NCI-H1436 treated with DMSO at 0.1 percent for 48 hours (cell line): ENCODE measurements at places on chromosomes 7 and 10.
A peak's percentile ranks its signal among the peaks of the same experiment; 100 is the strongest.

- no peak for DNase-seq
Observed at GRCh38 chr10:89363729-89364442, 14.0 kb upstream of the IFIT1B start.

GRCh38 chr10:25743832-25744231 is 190.2 kb upstream of the MYO3A start:
- DNase-seq = no peak

DNA sequence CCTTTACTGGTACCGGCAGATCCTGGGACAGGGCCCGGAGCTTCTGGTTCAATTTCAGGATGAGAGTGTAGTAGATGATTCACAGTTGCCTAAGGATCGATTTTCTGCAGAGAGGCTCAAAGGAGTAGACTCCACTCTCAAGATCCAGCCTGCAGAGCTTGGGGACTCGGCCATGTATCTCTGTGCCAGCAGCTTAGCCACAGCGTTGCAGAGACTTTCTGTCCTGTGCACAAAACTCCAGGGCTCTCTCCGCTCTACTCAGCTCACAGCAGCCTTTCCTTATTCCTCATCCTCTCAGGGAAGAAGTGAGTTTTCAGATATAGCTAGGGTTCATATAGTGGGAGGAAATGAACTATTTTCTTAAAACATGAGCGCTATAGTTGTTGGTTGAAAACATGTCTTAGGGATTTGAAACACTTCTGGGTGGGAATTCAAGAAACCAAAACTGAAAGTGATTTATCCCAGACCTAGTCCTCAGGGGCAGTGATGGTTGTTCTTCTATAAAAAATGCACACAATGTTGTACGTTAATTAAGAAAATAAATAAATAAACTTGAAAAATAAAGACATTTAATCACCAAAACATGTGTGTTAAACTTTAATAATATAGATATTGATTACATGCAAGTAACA is 150.2 kb upstream of the PRSS58 start:
- DNase-seq = no peak

- DNase-seq = no peak
Observed at GRCh38 chr7:101820703-101821102, 3.3 kb downstream of the CUX1 start.

- no peak for DNase-seq
Observed at GRCh38 chr7:107286751-107287621, 118.2 kb downstream of the HBP1 start.

GRCh38 chr7:23654508-23654907 is 25.5 kb upstream of the FAM221A start:
- DNase-seq = no peak

DNA sequence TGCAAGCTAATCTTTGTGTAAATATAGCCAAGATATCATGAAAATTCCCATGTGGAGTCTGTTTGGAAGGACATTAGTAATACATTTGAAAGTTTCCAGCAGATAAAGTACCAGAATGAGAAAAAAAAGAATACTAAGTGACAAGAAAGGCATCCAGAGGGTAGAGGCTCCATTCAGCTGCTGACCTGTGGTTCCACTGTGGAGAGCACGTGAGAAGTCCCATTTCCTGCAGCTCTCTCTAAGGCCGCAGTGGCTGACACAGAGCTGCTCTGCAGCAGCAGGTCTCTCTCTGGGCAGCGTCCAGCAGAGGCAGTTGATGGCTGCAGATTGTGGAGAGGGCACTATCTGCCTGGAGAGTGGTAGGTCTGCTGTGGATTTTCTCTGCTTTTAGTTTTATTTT is 100.1 kb upstream of the TMEM72 start:
- DNase-seq = no peak

GRCh38 chr10:6071181-6072175 is 9.3 kb upstream of the IL2RA start:
- DNase-seq = no peak

DNA sequence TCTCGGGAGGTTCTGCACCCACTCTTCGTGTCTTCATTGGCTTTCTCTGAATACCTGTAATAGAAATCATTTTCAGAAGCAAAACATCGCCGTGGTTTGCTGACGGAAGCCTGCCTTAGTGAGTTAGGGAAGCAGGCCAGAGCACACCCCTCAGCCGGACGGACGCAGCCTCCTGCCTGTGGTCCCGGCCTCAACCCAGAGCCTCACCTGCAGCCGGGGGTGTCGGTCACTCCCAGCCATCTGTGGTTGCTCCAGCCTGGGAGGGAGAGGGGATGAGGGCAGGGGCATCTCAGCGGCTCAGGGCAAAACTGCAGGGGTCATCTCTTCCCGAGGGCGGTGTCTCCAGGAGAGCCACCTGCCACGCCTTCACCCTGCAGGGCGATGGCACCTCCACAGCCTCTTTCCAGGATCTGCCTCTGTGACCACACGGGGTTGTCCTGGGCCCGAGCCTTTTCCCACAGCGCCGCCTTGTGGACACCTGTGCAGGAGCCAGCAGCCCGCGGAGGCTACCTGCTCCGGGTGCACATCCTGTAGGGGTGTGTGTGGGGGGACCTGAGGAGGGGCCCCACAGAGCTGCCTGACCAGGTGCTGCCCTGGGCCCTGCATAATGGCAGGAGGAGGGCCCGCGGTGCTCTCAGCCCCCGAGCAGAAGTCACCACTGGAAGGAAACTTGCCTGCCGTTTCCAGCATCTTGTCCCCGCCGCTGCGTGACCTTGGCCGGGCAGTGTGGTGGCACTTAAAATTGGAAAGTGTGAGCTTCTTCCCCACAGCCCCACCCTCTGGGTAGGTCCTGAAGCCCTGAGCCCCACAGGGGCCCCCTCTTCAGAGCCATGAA is 21.6 kb upstream of the AP5Z1 start:
- no peak for DNase-seq

DNA sequence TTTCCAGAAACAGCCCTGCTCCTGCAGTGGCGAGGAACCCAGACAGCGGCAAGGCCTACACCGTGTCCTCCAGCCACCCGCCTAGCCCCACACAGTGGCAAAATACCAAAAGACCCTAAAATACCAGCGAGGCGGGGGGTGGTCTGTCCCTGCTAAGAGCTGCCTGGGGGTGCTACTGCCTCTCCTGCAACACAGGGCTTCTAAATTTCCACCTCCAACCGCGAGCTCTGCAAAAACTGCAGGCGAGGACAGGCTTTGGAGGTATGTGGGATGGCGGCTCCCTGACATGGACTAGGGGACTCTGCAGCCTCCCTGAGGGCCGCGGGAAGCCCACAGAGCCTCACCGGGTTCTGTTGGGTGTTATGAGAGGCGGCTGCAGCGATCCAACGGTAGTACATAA is 122.3 kb downstream of the WDR37 start:
- DNase-seq = no peak

- DNase-seq = no peak
Observed at GRCh38 chr7:101386558-101387231, 24.0 kb downstream of the COL26A1 start.

DNA sequence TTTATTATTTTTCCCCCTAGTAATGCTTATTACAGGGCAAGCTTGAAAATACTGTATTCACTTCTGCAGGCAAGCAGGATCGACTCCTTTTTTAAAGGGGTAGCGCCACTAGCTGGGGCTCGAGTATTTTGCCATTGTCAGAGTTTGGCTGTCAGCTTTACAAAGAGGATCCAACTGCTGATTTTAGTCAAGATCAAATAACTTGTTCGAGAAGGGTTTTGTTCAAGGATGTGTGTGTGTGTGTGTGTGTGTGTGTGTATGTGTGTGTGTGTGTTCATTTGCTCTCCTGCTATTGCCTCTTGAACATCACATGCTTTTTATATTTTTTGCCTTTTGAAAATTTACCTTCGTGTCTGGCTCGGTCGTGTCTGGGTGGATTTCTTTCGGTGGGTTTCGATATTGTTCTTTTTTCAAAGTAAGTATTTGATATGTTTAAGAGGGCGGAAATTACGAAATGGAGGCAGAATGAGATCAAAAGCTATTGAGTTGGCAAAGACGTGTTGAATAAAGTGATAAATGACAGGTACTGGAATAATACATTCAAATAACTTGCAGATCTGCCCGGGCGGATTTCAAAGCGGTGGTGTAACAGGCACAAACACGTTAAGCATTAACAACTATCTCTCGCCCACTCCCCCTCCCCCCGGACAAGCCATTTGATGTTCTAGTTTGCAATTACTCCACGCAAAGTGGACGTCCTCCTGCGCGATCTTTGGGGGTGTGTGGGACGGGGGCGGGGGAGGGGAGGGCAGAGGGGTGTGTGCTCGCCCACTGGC is 1.1 kb downstream of the ARID5B start:
- peak; percentile 23 for DNase-seq

DNA sequence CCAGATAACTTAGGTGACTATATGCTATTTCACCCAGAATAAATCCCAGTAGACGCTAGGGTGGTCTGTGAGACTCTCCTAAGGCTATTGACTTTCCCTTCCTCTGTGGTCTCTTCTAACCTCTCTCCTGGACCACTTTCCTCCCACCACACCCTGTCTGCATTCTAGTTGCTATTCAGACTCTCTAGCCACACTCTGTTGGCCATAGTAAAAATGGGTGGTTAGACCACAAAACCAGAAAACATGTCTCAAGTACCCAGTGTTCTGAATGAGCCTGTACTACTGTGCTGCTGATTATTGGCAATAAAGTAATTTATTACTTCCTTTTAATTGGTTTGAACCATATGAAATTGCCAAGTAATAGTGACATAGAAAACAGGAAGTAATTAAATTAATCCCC is 240.8 kb downstream of the KIF20B start:
- DNase-seq = no peak

GRCh38 chr10:123165445-123166072 is 11.4 kb downstream of the BUB3 start:
- DNase-seq = peak; percentile 62

DNA sequence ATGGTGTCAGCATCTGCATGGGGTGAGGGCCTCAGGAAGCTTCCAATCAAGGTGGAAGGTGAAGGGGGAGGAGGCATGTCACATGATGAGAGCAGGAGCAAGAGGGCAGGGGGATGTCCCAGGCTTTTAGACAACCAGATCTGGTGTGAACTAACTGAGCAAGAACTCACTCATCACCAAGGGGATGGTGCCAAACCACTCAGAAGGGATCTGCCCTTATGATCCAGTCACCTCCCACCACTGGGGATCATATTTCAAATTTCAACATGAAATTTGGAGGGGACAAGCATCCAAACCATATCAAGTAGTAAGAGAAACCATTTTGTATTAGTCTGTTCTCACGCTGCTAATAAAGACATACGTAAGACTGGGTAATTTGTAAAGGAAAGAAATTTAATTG is 33.6 kb downstream of the THNSL1 start:
- DNase-seq = no peak

GRCh38 chr7:40979296-40979695 is 723.6 kb downstream of the INHBA start:
- no peak for DNase-seq

DNA sequence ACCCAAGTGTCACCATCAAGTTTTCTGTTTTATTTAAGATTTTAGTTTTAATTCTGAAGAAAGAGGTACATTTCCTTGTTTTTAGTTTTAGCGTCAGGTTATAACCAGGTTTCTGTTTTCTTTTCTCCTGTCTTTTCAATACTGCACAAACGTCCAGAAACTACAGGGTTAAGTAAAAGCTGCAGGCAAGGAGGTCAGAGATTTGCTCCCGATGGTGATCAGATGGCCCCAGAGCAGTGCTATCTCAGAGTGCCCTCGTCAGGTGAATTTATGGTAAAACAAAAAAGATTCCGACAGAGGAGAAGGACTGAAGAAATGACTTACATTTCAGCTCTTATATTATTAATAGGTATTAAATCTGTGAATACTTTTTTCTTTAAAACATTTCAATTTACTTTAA is 128.2 kb downstream of the STRA8 start:
- no peak for DNase-seq

- DNase-seq = no peak
Observed at GRCh38 chr10:73405556-73405955, 8.3 kb downstream of the ANXA7 start.

DNA sequence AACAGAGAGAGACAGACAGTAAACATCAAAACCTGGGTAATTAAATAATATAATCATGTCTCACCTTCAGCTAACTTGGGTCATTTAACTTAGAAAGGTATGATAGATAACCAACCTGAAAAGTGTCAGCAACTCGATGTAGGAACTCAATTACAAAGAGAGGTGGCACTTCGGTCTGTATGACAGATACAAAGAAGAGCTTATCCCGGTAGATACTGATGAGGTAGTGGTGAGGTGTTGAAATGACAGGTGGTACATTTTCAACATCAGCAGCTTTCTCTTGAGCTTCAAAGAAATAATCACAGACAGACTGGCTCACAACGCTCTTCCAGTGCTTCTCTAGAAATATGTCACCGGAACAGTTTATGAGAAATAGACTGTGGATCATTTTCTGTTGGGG is 12.6 kb downstream of the AP3M1 start:
- DNase-seq = no peak
